ENCODE measurements at places on chromosomes 2 and 18.

- DNase-seq, result no peak
Observed at GRCh38 chr18:24817150-24817549, 356.7 kb downstream of the HRH4 start.

GRCh38 chr2:31475692-31476091, 61.1 kb upstream of the XDH start:
- DNase-seq, result peak; percentile 88

GRCh38 chr2:31654241-31654640, 73.5 kb upstream of the SRD5A2 start:
- no peak for DNase-seq

DNA sequence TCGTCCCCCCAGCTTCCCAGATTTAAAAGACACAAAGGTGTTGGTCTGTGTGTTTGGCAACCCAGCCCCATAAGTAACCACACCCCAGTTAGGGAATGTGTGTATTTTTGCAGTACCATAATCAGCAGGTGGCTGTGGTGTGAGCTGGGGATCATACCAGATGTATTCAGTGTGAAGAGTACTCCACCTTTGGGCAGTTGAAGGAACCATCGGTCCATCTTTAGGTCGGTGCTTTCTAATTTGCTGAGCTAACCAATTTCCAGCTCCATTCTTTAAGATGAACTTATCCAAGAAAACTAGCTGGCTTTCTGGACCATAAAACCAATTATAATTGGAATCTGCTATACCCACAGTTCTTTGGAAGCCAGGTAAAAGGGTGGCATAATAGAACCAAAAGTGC, 3.2 kb downstream of the DSEL start:
- DNase-seq, result no peak

GRCh38 chr2:235390108-235390815, 103.6 kb upstream of the AGAP1 start:
- no peak for DNase-seq

DNA sequence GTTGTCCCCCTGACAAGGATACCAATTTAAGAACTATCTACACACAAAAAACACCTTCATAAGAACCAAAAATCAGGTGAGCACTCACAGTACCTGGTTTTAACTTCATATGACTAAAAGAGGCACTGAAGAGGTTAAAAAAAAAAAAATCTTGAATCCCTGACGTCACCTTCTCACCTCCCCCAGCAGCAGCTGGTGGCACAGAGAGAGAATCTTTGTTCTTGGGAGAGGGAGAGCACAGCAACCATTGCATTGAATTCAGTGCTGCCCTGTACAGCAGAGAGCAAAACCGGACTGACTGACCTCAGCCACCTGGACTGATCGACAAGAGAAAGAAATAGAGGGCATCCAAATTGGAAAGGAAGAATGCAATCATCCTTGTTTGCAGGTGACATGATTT, 566.0 kb downstream of the TMX3 start:
- DNase-seq, result no peak

- no peak for DNase-seq
Observed at GRCh38 chr2:134869946-134870736, 31.7 kb downstream of the ACMSD start.

- no peak for DNase-seq
Observed at GRCh38 chr18:8333961-8334360, 275.3 kb upstream of the RAB12 start.

DNA sequence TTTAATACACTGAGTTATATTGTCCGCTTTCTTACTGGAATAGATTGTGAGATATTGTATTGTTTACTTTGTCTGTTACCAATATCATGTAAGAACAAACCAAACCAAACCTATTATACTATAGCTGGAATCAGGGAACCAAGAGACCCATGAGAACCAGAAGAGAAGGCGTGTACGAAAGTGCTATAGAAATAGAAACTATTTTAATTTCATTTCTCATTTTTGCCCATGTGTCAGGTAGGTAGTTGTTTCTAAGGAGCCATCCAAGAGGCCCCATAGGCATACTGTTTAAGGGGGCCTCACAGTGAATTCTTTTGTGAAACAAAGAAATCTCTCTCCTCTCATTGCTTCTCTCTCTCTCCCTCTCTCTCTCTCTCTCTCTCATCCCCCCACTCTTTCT, 363.6 kb downstream of the RNF144A start:
- no peak for DNase-seq

DNA sequence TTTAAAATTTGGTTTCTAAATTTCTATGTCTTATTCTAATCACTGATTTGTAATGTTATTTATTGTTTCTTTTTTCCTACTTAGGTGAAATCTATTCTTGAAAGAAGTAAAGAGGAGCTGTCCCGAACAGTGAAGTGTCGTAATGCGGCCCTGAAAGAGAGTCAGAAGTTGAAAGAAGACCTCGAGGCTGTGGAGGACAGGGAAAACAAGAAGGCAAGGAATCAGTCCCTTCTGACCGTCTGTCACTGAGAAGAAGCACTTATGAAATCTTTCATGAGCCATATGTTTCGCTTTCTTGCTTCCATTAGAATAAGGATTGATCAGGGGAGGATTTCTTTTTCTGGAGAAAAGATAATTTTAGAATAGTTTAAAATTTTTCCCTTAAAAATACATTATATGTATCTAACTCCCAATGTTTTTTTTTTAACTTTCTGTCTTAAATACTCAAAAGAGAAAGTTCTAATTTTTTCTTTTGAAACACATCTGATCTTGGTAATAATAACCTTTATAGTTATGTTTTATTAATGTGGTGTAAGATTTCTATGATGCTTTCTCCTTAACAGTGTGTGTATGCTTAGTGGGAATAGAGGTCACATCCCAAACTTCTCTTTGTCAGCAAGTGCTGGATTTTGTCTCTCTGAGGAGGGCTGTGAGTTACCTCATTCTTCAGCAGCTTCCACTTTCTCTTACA, 79.0 kb downstream of the CCDC150 start:
- DNase-seq, result no peak

- no peak for DNase-seq
Observed at GRCh38 chr2:146267093-146267492, 1577.7 kb upstream of the ACVR2A start.

DNA sequence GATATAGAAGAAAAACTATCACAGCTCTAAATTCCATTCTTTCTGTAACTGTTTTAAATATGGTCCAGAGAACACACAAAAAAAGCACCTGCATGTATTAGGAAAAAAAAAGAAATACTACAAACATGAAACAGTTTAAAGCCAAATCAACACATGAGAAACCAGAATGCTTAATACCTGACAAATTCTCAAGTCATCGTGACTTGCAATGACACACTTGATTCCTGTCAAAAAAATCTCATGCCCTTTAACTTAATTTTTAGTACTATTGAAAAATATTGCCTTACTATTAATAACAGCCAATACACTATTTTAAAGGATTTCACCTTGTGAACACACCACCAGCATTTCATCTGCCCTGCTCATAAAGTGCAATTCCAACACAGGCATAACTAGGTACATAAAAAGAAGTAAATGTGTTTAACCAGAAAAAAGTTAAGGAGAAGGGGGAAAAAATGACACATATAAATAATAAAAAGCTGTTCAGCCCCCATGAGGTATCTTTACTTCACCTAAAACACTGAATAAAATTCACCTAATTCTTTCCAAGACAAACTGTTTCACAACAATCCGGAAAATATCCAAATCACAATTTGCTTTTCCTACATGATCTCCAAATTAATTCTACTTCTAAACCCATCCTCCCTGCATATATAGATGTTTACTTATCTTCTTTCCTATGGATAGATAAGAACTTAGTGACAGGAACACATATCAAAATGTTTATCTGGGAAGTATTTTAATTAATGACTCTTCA, 10.8 kb downstream of the ROCK2 start:
- DNase-seq, result no peak

- no peak for DNase-seq
Observed at GRCh38 chr2:10912076-10912731, 470 bp downstream of the KCNF1 start.

DNA sequence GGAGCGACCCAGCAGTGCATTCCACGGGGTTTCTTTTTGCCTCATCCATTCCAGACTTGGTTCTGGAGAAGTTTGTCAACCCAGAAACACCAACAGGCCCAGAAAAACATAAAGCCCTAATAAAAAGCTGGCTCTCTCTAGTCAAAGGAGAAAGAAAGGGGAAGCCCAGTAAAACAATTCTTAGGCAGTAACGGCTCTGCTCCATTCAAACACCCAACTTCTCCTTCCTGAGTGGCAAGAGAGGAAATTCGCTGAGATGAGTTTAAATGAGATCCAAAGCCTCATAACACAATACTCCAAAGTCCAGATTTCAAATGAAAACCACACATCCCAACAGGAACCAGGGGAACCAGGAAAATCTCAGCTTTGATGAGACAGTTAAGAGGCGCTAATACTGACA, 179.9 kb downstream of the RPIA start:
- no peak for DNase-seq

GRCh38 chr2:67872481-67872880, 190.3 kb downstream of the C1D start:
- no peak for DNase-seq

DNA sequence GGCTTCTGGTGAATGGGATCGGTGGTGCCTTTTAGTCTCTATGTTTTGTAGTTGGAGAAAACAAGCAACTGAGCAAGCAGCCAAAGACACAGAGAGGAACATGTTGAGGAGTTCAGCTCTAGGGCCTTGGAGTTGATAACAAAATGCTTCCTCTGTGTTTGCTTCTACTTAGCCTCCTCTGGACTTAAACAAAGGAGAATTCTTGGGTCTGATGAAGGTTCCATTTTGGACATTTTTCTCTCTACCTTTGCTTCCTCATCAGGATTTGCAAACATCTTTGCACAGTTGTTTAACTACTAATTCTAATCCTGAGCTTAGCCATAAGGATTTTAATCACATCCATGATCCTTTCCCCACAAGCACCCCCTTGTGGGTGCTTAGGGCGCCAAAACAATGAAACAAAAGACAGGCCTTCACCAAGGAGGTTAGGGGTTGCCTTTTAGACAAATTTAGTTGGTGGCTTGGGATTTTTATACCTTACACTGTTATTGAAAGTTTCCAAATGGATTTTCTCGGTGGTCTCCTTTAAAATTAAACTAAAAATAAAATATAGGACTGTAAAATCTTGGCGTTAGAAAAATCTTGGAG, 148.5 kb upstream of the SATB2 start:
- no peak for DNase-seq

DNA sequence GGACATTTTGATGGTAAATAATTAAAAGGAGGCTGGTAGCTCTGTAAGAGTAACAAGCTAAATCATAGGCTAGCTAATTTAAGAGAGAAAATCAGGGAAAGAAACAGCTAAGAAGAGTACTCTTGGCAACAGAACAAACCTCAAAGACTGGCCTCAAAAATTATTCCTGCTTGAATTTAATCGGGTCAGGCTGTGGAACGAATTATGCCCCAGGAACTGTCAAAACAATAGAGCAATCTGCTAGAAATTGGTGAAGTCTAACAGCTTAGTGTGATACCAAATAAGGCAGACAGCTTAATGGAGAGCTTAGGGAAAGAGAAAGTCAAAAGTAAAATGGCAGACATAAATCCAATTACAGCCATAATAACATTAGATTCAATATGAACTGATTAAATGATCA, 215.7 kb downstream of the MREG start:
- DNase-seq, result no peak

- no peak for DNase-seq
Observed at GRCh38 chr2:8643250-8643995, 38.4 kb upstream of the ID2 start.

GRCh38 chr2:100786297-100786658, 33.7 kb upstream of the NPAS2 start:
- DNase-seq, result peak; percentile 87

DNA sequence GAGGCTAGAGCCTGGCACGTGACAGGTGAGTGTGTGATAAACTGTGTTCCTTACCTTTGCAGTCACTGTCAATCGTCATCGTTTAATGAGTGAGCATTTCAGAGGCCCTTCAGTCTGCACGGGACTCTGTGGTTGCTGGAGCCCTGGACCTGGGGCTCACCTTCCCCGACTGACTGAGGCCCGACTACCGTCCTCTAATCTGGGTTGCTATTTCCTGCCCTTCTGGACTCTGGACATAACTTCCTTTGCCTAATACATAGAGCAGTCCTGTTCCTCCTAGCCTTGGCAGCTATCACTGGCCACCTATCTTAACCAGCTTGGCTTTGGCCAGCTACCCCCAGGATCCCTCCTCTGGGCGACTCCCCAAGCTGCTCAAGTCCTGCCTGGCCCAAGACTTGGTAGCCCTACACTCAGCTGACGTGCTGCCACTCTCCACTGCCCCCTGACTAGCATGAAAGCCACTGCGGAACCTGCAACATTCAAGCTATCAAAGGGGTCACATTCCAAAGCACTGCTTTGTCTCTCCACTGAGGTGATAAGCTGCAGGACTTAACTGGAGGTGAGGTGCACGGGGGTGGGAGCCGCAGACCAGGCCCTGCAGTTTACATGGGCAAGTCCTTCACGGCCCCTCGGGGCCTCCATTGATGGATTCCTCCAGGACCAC, 11.1 kb upstream of the RAB17 start:
- DNase-seq, result no peak

DNA sequence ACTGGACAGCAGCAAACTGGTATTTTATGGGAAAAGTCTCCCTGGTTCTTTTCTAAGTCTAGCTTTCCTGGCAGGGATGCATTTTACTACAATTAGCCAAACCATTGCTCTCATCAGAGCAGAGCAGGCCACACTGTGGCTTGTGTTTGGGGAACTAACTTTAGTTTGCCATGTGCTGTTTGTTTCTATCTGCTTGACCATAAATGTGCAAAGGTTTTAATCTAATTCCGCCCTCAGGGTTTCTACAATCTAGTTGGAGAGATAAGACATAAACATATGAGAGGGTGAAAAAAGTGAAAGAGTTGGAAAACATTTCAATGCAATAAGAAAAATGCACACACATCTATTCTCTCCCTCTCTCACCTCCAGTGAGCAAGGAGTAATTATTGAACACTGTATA, 86.9 kb upstream of the MAPK4 start:
- DNase-seq, result no peak

- DNase-seq, result no peak
Observed at GRCh38 chr2:162221064-162221463, 22.2 kb downstream of the FAP start.

DNA sequence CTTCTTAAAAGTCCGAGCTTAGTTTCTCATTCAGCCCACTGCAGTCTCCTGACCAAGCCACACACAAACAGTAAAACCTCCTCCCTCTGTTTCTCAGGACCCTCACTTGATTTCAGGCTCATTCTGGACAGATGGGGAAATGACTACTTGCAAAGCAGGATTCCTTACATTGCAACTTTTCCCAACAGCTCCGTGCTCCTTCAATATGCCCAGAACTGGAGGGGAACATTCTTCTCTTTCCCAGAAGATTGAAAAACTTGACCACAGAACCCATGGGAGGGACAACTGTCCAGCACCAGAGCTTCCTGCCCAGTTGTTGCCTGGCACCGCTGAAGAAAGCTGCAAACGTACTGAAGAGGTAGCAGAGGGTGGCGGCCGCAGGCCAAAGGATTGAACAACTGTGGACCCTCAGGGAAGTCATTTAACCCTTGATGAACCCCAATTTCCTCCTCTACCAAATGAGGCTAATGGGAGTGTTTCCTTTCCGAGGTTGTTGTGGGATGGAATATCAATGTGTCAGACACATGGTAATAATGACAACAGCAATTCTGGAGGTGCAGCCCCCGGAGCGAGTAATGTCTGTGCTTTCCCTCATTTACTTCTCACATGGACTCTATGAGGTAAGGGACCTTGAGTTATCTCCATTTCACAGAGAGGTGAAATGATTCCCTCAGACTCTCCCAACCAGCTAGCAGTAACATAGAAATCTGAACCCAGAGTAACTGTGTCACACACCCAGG, 25.0 kb downstream of the BCL11A start:
- DNase-seq, result no peak

- no peak for DNase-seq
Observed at GRCh38 chr2:19758658-19759057, 143.1 kb downstream of the TTC32 start.

- DNase-seq, result peak; percentile 96
Observed at GRCh38 chr2:181586569-181587081, 70.3 kb downstream of the CERKL start.
